Erythroblast (primary cell): ENCODE measurements at places on chromosomes 1 and 21.
A peak's percentile ranks its signal among the peaks of the same experiment; 100 is the strongest.

DNA sequence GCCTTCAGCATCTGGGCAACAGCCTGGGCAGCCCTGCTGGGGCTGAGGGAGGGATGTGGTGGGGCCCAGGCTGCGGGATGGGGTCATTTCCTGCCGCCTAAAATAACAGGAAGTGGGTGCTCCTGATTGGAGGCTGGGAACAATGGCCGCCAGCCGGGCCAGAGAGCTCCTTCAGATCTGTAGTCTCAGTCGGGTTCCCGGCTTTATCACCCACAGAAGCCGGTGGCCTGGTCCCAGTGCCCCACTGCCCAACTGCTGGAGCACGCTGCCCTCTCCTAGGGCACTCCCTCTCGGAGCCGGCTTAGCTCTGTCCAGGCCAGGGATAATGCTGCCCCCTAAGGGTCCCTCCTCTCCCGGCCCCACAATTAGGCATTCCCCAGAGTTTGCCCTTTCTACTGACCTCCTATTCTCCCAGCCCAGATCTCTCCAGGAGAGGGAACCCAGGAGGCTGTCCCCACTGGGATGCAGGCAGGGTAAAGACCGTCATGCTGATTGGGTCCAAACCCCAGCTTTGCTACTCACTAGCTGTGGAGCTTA, 5.1 kb downstream of the MAP7D1 start:
- DNase-seq: peak; percentile 52

- no peak for DNase-seq
Observed at GRCh38 chr21:36450511-36450910, 29.4 kb downstream of the CLDN14 start.

GRCh38 chr21:32888971-32889370, 117.4 kb upstream of the PAXBP1 start:
- DNase-seq: no peak

DNA sequence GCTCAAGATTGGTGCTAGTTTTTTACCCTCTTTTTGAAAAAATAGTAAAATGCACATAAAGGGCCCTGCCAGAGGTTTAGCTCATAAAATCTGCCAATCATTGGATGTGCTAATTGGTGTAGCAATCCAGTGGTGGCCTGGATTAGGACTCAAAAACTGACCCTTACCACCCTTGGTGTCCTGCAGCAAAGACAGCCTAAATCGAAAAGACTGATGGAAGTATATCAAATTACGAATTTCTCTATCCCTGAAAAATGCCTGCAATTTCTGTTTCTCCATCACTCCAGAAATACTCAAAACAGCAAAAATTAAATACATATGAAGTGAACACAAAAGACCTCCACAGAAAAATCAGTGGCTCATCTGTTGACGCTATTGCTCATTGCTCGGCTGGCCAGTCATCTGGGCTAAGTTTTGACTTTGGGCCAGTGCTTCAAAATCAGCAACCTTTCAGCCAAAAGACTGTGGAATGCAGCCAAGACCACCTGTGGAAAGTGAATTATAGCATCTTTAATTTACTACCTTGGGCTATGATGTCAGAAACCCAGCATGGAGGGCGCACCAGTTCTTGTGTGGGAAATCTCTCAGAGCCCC, 30.0 kb downstream of the WLS start:
- DNase-seq: no peak

DNA sequence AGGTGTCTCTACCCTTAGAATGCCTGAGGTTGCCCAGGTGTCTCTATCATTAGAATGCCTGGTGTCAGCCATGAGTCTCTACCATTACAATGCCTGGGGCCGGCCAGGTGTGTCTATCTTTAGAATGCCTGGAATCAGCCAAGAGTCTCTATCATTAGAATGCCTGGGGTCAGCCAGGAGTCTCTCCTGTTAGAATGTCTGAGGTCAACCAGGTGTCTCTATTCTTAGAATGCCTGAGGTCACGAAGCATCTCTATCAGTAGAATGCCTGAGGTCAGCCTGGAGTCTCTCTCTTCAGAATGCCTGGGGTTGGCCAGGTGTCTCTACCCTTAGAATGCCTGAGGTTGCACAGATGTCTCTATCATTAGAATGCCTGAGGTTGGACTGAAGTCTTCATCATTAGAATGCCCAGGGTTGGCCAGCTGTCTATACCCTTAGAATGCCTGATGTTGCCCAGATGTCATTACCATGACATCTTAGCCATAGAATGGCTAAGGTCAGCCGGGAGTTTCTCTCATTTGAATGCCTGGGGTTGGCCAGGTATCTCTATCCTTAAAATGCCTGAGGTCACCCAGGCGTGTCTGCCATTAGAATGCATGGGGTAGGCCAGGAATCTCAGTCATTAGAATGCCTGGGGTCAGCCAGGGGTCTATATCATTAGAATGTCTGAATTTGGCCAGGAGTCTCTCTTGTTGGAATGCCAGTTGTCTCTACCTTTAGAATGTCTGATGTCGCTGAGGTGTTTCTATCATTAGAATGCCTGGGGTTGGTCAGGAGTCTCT, 44.0 kb downstream of the RNF187 start:
- DNase-seq: no peak

GRCh38 chr1:240539769-240540414, 72.1 kb downstream of the GREM2 start:
- no peak for DNase-seq

DNA sequence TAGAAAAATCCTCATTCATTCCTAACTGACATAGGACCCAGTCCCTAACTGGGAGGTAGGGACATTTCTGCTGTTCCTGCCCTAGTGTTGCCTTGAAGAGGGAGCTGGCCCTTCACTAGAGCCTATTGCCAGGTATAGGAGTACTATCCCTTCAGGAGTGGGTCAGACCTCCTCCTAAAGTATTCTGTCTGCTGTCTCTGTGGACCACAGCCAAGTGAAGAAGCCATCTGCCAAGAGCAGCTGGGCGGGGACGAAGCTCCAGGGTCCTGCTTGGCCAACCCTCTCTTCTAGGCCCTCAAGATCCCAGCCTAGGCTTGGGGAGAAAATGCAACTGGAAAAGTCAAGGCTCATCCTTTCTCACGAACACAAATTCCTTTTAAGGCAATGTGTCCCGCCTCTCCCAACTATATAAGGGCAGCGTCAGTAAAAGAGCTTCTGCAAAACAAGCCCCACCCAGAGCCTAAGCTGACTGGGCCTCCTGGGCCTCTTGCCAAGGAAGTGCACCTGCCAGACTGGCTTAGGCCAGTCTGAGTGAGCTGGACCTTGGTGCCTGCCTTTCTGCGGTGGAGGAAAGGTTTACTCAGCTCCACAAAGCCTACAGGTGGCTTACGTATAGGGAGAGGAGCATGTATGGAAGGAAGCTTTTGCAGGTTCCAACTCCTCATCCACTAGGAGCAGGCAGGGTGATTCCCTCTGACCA, 638 bp upstream of the TUFT1 start:
- DNase-seq: peak; percentile 91
